Occipital lobe (tissue), 3 donors: ENCODE measurements at places on chromosomes 16 and 17.

DNA sequence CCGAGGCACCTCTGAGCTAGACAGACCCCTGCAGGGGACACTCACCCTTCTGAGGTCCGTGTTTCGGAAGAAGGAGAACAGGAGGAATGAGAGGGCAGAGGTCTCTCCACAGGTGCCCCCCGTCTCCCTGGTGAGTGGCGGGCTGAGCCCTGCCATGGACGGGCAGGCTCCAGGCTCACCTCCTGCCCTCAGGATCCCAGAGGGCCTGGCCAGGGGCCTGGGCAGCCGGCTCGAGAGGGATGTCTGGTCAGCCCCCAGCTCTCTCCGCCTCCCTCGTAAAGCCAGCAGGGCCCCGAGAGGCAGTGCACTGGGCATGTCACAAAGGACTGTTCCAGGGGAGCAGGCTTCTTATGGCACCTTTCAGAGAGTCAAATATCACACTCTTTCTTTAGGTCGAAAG is 62.8 kb downstream of the DHRS7C start:
- DNase-seq = no peak

DNA sequence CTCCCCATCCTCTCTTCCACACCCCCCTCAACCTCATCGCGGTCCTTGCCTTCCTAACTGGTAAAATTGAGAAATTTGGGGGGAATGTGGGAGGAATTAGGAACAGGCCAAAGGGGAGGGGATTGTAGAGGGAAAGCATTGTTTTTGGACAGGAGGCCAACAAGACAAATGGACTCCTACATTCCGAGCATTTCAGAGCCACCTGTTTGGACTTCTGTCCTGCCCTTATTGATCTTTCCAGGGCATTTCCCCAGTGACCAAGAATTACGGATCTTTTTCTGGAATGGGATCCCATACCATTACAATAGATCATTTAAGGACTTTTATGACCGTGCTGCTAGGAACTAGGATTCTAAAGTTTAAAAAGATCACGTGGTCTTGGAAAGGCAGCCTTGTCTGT is 221.3 kb upstream of the ASIC2 start:
- no peak for DNase-seq

DNA sequence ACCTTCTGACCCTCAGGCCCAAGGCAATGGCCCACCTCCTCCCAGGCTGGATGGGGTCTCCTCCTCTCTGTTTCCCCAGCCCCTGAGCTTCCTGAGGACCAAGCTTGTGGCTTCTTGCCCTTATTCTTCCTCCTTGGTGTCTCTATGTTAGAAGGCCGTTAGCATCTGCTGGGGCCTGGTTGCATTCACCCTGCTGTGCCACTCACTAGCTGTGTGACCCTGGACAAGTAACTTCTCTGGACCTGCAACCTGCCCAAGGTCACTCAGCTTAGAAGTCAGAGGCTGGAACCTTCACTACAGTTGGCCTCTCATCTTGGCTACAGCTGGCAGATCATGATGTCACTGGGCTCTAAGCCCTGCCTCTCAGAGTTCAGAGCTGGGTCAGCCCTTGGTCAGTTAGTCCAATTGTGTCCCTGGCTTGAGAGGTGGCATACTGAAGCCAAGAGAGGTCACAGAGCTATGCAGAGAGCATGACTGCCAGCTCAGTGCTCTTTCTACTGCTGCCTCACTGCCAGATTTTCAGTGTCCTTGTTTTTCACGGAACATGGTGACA is 3.0 kb downstream of the MT2A start:
- no peak for DNase-seq

- DNase-seq = no peak
Measured at GRCh38 chr16:31480851-31481536, 1.9 kb upstream of the SLC5A2 start.

DNA sequence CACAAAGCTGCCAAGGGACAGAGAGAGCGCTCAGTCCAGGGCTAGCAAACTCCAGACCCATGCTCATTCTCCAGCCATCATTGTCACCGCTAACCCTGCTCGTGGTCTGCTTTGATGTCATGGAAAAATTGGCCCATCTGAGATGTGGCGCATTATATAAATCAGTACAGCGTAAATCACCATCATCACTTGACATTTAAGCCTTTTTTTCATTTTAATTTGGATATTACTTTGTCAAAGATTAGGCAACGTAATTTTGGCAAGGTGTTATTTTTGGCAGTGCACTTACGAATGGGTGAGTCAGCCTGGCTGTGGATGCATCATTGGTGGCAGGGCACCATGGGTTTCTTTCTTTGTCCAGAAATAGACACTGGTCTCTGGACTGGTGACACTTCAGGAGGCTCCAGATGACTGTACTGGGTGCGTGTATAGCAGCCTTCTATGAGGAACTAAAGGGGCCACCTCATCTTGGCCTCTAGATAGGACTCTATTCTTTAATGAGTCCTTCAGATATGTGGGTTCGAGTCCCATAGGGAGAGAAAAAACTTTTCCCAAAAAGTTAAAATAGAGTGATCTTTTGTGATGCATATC is 166.3 kb downstream of the MSI2 start:
- DNase-seq = no peak
